ENCODE measurements at places on chromosomes 2 and 18.

- DNase-seq: no peak
Measured at GRCh38 chr2:6990871-6991270, 73.7 kb downstream of the RNF144A start.

DNA sequence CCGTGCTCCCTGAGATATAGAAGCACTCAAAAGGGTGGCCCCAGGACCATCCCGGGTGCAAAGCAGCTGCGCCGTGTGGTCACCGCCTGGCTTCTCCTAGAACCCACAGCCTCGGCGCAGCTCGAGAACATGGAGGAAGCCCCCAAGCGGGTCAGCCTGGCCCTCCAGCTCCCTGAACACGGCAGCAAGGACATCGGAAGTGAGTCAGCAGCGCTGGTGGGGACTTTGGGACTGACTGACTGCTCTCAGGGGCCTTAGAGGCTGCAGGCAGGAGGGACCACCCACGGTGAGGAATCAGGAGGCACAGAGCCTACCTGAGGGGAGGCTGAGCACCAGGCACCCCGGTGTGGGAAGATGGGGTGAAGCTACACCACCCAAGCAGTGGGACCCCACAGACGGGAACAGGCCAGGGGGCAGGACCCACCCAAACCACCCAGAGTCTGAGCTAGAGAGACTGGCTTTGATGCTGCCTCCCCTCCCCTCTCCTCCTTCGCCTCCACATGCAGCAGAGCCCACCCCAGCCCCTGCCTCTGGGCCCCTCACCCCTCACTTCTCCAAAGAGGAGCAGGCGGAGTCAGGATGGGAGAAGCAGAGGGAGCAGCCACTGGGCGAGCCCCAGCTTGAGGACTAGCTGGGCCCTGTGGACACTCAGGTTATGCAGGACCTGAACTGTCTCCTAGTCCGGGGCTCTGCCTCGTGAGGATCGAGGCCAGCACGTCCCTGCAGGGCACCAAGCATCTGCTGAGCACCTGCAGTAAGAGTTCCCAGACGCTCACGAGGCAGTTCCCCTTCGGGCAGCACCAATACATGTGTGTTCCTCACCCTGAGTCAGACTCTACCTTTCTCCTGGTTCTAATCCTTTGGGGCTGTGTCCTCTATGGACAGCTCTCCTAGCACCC, 28.7 kb downstream of the MTERF4 start:
- no peak for DNase-seq

GRCh38 chr2:102001767-102002142, 10.0 kb downstream of the IL1R2 start:
- no peak for DNase-seq

DNA sequence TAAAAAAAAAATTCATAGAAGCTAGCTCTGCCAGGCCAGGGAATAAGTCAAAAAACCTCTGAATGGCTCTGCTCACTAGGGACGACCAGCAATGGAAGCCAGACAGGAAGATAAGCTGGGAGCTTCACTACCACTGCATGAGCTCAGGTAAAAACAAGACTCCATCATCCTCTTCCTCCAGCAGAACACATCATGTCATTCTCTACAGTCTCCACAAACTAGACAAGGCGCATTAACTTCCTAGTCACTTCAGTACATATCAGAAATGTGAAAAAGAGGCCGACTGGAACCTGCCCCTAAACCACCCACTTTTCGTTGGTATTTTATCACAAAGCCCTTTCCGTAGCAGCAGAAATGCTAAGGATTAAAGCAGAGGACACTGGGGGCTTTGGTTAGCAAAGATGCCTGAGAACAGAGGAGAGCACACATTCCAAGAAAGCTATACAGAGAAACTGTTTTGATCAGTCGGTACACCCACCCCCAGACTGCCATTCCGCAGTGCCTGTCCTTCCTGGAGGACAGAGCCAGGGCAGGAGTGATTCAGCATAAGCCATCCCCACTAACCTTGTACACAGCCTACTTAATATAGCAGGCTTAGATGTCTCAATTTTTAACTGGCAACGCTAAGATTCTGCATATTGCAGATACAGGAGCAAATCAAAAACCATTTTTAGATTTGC, 53.4 kb downstream of the AAK1 start:
- no peak for DNase-seq

- no peak for DNase-seq
Measured at GRCh38 chr2:40786636-40787035, 334.7 kb upstream of the SLC8A1 start.

DNA sequence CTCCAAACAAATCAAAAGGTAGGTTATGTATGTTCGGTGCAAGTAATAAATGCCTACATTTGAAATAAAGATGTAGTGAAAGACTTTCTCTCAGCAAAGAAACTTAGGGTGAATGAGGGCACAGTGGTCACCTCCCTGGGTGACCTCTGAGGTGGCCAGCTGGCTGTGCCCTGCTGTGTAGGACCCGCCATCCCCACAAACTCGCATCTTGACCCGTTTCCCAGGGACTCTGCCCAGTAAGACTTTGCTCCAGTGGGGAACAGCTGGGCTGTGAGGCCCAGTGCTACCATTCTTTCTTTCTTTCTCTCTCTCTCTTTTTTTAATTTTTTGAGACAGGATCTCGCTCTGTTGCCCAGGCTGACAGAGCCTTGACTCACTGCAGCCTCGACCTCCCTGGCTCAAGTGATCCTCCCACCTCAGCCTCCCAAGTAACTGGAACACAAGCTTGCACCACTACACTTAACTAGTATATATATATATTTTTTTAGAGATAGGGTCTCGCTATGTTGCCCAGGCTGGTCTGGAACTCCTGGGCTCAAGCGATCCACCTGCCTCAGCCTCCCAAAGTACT, 8.2 kb upstream of the GAREM2 start:
- no peak for DNase-seq

DNA sequence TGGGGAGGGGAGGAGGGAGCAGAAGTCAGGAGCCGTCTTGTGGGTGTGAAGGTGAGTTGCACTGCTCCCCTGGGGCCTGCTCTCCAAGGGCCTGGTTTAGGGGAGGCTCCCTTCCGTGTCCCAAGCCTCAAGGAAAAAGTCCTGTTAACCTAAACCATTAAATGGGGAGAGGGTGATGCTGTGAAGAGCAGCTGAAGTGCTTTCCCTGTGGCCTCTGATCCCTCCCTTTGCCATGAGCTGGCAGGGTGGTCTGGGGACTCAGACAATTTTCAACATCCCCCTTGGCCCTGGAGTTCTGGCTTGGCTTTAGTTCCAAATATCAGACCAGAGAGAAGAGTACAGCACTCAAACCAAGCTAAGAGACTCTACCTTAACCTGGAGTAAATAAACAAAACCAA, 692 bp upstream of the POMC start:
- no peak for DNase-seq

DNA sequence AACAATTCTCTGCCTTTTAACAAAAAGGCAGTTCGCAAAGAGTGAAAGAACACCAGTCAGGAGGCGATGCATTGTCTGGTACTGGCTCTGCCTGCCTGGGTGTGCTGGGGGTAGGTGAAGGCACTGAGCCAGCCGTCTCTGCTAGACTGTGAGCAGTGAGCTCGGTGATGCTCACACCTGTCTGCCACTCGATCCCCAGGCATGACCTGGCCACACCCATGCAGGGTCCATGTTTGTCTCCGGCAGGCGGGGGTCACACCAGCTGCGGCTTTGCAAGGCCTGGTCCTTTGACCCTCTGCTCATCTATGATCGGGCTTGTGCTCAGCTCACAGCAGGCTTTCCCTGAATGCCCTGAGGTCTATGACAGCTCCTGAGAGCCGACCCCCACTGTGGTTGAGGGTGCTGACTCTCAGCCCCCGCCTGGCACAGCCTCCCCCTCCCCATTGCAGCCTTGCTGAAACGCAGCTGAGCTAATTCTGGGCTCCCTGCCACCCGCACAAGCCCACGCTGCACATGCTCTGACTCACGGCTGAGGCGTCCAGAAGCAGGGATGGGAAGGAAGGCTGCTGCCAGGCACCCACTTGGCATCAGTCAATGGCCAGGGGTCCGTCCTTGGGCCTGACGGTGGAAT, 23.7 kb downstream of the CRACDL start:
- no peak for DNase-seq

GRCh38 chr2:12202313-12203075, 456.1 kb downstream of the LPIN1 start:
- DNase-seq: no peak

- DNase-seq: peak; percentile 91
Measured at GRCh38 chr2:239605976-239606375, 205.2 kb upstream of the HDAC4 start.

DNA sequence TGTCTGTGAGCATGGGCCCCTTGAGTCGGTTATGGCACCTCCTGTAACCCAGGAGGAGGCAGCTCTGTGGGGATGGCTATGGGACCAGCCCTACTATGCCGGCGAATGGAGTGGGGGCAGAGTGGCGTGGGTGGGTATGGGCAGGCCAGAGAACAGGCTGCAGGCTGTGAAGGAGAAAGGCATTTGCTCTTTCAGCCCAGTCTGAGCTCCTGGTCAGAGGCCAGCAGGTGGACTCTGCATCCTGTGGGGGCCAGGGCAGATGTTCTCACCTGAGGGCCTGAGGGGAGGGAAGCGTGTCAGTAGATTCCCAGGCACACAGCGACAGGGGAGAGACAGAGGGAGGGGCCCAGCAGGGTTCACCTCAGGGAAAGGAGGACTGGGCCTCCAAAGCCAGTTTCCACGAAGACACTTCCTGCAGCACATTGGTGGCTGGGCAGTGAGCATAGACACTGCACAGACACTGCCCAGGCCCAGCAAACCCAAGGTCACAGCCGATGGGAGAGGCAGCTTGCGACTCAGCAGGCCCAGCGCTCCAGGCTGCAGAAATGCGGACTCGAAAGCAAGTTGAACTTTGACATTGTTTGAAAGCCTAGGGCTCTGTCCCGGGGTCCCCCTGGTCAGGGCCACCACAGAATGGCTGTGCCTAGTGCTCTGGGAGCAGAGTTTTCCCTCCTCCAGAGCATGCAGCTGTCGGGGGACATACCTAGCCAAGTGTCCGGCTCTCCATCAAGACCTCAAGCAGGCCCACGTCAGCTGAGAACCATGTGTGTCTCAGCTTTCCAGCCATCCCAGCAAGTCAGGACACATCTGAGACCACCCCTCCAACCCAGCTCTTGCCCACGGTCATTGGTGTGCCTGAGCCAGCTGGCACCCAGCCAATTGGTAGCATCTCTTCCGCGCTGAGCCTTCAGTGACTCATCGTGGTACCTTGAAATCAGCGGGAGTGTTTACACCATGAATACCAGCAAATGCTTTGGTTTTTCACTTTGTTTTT, 53.8 kb downstream of the TGOLN2 start:
- DNase-seq: no peak

- no peak for DNase-seq
Measured at GRCh38 chr2:224183086-224183485, 144.0 kb upstream of the SERPINE2 start.

DNA sequence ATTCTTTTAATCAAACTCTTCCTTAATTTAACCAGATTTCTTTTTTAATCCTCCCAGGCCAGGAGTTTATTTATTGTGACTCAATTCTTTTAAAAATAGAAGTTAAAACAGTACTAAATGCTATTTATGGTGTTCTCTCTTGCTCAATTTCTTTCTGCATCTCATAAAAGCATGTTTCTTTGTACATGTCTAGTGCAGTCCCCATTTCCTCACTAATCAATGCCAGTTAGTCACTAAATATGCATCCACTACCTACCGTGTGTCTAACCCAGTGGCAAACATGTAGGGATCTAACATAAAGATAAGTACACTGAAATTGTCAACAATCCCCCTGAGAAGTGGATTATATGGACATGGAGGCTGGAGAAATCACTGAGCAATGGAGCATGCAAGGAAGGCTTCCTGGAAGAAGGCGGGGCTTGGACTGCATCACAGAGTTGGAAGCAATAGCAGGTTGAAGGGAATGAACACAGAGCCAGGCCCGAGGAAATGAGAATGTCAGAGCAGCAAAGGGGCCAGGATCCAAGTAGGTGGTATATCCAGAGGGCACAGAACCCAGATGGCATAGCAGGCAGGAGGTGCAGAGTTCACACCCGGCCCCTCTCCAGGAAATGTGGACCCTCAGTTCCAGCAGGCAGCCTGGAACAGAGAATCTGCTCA, 105.3 kb upstream of the FOSL2 start:
- DNase-seq: no peak

- no peak for DNase-seq
Measured at GRCh38 chr2:133484106-133484505, 84.2 kb downstream of the NCKAP5 start.

- no peak for DNase-seq
Measured at GRCh38 chr2:227447606-227448005, 24.4 kb upstream of the AGFG1 start.

DNA sequence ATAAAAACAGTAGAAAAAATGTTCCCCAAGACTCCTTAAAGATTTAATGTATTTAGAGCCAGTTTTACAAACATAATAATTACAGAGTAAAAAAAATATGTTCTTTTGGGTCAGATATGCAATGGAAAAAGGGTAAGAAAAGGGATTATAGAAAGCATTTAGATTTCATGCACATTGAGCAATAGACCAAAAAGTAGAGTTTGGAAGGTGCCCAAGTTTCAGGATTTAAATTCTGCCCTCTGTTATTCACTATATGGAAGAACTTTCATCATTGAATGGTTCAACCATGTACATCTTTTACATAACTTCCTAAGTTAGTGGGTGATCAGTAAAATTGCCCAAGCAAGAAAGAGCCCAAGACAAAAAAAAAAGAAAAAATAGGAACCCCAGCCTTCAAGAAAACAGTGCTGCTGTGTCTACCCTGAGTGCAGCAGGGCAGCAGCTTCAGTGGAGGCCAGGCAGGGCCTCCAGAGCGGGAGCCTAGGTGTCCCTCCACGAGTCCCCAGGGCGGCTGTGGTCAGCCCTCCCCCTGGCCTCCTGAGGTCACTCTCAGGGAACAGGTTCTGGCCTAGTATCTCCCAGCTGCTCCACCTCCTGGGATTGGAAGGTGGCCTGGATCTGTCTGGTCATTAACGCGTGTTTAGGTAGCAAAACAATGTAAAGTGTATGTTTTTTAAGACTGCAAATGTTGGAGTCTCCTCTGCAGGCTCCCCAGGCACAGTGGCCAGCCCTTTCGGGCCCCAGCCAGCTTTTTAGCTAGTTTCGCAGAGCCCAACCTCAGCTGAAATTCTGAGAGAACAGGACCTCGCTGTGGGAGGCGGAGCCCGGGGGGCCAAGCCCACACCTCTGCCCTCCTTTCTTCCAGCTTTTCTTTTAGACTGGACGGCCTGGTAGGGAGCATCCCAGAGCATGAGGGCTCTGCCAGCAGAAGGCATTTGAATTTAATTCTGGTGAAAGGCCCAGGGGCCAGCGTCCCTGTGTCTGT, 77.3 kb downstream of the TEX51 start:
- no peak for DNase-seq

DNA sequence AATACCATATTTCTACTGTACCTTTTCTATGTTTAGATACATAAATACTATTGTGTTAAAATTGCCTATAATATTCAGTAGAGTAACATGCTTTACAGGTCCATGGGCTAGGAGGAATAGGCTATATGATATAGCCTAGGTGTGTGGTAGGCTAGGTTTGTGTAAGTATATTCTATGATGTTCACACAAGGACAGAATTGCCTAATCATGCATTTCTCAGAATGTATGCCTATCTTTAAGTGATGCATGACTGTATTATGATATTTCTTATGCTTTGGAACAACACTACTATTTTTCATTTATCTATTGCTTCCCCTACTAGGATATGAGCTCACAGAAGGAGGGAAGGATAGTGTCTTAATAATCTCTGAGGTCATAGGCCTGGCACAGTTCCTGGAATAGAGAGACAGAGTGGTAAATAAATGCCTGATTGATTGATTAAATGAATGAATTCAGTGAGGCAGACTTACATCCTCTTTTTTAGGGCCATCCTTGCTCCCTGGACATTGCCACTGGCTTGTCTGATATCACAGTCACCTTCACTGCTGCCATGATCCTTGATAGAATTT, 121.0 kb downstream of the MYO3B start:
- no peak for DNase-seq

GRCh38 chr18:906416-907114, 1.9 kb downstream of the ADCYAP1 start:
- no peak for DNase-seq

- no peak for DNase-seq
Measured at GRCh38 chr2:190819840-190820301, 60.8 kb upstream of the GLS start.
